Stimulated activated CD8-positive, alpha-beta memory T cell treated with anti-CD3 and anti-CD28 coated beads, Interleukin-15, amount 100 ng/mL, for 4 hours (primary cell): ENCODE measurements at places on chromosomes 5 and 9.

DNA sequence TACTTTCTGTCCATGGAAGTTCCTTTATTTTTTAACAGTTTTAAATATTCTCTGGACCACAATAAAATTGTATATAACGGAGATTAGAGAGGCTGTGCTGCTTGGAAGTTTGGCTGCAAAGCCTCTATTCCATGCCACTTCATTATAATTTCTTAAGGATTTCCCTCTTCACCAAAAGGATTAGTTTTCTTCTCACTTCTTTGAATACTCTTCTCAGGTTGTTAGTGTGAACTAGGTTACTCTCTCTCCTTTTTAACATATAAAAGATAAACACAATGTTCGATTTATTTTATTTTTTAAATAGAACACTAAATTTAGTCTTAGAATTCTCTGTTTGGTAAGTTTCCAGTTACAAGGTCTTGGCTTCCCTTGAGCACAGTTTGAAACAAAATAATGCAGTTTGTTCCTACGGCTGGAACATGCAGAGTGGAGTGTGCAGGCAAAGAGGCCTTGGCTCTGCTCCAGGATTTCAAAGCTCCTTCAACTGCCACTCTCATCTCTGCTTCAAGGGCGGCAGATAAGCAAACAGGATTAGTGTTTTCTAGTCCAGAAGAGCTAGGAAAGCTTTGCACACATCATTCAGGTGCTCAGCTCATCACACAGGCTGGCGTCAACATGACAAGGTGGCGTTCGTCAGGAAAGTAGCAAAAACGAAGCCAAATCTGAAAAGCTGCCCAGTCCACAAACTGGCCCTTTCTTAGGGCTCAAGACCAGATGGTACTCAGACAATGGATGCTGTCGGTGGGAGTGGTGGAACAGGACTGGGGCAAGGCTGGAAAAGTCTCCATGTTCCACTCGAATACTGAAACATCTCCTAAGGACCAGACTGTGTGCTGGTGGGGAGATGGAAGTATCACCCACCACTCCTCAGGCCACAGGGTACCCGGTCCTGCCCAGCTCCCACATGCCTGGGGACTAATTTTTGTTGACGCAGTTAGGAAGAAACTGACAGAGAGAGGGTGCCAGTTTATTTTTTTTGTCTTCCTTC, 286.6 kb downstream of the CRB2 start:
- DNase-seq, result no peak

DNA sequence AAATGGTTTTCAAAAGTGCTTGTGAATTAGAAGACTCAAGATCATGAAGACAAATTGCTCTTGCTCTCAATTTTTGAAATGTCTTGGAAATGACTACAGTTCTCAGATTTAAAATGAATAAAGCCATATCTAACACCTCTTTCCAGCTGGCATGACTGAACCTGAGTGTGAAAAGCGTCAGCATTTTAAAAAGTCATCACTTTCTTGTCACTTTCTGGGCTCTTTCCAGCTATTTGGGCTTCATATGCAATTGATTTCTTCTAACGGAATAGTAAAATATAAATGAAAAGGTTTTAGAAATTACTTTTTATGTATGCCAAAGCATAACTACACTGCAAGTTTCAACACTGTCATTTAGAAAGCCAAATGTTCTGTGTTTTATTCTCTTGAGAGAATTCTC, 2.3 kb downstream of the GPR21 start:
- DNase-seq, result no peak

DNA sequence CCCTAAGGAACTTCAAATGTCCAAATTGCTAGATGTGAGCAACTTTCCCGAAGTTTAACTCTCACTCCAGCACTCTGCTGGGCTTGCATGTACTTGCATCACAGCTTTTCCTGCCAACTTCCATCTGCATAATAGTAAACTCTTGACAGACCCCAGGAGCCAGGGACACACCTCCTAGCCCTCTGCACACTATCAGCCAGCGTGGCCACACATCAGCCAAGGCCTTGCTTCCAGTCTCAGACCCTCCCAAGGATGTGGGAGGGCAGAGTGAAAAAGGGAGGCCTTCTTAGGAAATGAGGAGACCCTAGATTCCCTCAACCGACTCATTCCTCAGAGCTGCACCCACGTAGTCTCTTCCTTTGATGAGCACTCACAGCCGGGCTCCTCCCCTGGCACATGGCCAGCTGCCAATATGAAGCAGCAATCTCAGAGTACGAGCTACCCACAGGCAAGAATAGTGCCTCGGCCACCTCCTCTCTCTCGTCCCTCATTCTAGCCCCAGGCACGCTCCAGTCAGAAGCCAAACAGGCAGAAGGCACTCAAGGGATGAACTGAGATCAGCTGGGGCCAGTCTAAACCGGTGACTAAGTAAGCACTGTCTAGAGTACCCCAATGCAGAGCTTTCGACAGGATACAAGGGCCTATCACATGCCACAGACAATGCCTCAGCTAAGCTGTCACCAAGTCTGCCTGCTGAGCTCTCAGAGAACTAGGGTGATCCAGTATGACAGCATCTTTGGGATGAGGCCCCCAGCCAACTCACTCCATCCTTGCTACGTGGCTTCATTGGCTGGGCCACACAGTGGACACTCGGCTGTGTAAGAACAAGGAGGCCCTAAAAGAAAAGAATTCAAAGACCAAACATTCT, 2.3 kb downstream of the P4HA2 start:
- DNase-seq, result peak; percentile 19

GRCh38 chr5:123154886-123155445, 65.9 kb downstream of the PRDM6 start:
- DNase-seq, result no peak

- DNase-seq, result no peak
These were observed 6.5 kb downstream of the LRRC26 start for GRCh38 chr9:137163365-137163715.

GRCh38 chr9:133273819-133274218, 1.2 kb downstream of the ABO start:
- DNase-seq, result no peak

DNA sequence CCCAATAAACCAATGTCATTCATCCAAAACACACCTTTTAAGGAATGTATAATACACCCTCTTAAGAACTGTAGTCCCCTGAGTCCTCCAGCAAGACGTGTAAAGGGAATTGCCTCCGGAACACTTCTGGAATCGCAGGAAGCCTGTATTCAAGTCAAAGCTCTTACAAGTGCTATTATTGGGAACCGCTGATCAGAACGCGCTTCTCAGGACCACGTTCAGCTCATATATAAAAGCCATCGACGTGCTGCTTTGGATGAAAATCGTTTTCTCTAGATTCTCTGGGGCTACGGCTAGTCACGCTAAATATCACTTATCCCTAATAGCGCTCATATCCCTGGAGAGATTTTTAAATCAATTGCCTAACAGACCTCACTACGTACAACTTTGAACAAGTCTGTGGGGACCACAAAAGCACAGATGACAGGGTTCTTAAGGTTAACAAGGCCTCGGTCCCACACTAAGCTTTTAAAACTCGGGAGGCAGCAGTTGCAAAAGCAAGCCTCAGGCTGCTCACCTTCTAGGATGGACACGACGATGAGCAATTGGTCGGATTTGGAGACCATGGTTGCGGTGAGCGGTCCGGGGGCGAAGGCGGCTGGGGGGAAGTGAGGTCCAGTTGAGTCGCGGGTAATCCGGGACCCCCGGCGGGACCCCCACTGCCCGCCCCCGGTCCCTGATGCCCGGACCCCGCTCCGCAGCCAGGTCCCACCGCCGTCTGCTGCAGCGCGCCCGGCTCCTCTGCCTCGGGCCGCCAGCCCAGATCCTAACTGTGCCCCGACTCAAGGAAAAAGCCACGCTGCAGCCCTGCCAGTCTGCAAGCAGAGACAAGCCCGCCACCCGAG, 548 bp downstream of the CEP120 start:
- no peak for DNase-seq

GRCh38 chr5:176320577-176320976, 41.0 kb downstream of the KIAA1191 start:
- no peak for DNase-seq

DNA sequence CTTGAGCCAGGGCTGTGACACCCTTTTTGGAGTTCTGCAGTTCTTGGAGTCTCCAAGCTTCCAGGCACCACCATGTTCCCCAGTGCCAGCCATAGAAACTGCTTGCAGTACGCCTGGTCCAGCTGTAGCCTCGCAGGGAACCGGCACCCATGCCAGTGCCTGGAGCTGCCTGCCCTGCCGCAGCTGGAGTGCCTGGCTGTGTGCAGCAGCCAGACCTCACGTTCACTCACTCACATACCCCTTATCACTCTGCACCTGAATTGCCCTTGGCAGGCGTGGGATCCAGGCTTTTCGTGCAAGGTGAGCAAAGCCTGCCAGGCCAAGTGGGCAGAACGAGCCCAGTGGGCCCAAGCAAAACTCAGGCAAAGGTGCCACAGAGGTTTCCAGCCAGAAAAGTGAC, 77.8 kb upstream of the SHB start:
- no peak for DNase-seq

- DNase-seq, result no peak
These were observed 4.7 kb downstream of the FKBP15 start for GRCh38 chr9:113216406-113216805.

DNA sequence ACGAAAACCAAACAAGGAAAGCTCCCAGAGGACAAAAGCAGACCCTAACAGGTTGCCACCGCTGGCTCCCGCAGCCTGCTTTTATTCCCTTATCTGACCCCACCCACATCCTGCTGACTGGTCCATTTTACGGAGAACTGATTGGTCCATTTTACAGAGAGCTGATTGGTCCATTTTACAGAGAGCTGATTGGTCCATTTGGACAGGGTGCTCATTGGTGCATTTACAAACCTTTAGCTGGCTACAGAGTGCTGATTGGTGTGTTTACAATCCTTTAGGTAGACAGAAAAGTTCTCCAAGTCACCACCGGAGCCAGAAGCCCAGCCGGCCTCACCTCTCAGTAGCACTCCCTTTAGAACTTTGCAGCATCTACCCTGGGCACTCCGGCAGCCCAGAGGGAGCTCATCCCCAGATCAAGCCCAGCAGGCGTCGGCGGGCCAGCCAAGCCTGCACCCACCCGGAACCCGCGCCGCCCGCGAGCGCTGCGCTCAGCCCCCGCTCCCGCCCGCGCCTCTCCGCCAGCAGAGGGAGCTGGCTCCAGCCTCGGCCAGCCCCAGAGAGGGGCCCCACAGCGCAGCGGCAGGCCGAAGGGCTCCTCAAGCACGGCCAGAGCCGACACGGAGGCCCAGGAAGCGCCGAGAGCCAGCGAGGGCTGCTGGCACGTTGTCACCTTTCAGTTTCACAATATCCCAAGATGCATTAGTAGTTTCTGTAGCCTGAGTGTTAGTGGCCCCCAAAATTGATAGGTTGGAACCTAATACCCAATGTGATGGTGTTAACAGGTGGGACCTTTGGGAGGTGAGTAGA, 35.3 kb upstream of the CLPTM1L start:
- peak; percentile 40 for DNase-seq

GRCh38 chr9:117771136-117771535, 66.9 kb downstream of the TLR4 start:
- DNase-seq, result no peak
